DMS 273 treated with DMSO at 0.1 percent for 48 hours (cell line): ENCODE measurements at places on chromosomes 12 and 14.
A peak's percentile ranks its signal among the peaks of the same experiment; 100 is the strongest.

DNA sequence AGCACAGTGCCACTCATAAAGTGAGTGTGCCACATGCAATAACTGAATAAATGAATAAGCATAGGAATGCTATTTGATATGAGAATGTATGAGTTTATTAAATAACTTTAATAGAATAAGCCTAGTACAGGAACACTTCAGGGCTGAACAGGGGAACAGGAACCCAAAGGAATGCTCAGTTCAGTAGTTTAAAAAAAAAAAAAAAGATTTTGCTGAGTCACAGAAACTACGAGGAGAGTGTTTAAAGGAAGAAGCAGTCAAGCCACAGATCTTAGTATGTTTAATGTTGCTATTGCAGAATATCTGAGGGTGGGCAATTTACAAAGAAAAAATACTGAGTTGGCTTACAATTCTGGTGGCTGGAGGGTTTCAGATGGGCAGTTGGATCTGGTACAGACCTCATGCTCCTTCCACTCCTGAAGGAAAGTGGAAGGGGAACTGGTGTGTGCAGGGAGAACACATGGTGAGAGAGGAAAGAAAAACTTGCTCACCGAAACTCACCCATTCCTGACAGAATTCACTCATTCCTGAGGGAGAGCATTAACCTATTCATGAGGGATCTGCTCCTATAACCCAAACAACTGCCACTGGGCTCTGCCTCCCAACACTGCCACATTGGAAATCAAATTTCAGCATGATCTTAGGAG lies 880.3 kb upstream of the MGAT4C start:
- DNase-seq: no peak

GRCh38 chr12:15544589-15544988 lies 222.3 kb downstream of the PTPRO start:
- DNase-seq: no peak

GRCh38 chr14:100362311-100362927 lies 39.3 kb downstream of the SLC25A47 start:
- DNase-seq: no peak

DNA sequence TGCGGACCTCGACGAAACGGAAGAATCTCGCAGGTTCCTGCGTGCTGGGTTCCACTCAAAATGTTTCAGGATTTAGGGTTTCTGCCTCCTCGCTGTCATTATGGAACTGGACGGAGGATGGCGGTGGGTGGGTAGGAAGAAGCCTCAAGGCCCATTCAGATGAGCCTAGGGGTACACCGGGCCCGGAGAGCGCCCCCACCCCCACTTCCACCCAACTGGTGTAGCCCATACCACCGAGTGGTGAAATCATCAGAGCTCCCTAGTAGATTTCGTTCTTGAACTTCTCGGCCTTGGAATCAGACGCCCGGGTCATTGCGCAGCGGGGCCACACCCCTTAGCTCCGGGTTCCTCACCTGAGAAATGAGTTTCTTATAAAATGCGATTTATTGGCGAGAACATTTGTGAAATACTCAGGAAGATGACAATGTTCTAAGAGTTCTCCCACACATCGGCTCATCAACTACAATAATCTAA lies 13.3 kb upstream of the TBX3 start:
- no peak for DNase-seq

- no peak for DNase-seq
Measured at GRCh38 chr12:9868311-9868801, 798 bp downstream of the CLEC2B start.

DNA sequence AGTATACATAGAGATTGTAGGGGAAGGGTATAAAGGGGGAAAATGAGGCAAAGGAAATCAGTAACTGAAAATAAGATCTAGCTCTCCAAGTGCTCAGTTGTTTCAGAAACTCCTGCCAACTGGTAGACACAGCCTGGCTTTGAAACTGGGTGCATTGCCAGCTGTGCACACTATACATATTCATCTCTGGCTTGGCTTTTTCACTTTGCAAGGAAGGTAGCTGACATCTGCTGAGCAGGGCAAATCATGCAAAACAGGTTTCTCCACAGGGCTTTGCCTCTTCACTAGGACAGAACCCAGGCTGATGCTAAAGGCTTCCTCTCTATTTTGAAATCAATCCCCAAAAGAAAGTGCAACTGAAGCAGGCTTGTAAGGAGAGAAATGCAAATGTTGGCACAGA lies 101.5 kb downstream of the HELB start:
- peak; percentile 79 for DNase-seq

- DNase-seq: peak; percentile 59
Measured at GRCh38 chr12:28027328-28027727, 54.8 kb upstream of the PTHLH start.

GRCh38 chr12:71456316-71456715 lies 16.7 kb downstream of the LGR5 start:
- DNase-seq: no peak

- DNase-seq: no peak
Measured at GRCh38 chr14:58731465-58732293, 93.9 kb downstream of the DACT1 start.

DNA sequence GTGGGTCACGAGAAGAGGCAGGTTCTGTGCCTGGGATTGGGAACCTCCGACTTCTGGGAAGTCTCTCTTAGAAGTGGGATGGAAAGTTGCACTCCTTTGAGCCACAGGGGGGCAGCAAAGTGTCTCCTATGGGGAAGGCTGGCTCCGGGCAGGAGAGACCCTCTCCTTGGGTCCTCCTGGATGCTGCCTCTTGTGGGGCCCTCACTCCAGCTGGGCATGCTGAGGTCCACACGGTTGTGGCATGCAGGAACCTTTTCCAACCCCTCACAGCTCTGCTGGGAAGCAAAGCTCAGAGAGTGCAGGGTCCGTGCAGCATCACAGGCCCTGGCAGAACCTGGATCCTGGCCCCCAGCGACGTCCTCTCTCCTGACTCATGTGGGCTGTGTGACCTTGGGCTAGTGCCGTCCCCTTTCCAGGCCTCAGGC lies 17.4 kb downstream of the SDSL start:
- DNase-seq: no peak

DNA sequence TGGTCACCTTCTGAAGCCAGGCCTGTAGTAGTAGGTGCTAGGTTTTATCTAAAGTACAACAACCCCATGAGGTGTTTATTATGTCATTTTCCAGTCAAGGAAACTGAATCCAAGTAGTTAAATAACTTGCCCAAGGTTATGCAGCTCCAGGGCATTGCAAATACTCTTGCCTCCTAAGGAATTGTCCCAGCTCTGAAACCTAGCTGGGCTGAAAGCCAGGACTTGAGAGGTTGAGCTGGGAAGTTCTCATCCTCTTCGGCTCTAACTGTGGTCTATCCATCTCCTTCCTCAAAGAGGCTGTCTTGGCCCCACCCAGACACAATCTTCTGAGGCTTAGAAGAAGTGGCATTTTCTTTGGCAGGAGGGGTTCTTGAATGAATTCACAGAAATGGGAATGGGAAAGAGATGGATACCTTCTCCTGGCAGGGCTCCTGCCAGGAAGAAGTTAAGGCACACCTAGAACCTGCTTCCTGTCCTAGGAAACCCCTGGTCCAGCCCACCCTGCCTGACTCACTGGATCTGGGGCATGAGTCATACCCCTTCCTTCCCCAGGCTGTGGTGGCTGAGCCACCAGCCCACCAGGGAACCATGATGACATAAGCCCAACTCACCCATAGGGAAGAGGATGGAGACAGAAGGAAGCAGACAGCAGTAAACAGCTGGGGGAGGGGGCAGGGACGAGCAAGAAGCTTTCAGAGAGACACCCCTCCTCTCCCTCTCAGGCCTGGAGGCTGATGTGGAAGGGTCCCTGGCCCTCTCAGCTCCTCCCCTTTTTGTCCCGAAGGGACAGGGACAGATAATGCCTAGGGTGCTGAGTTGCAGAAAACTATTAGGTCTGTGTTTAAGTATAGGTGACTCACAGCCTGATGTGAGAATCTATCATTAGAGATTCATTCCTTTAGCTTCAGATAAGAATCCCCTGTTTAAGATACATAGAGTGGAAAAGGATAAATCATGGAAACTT lies 2.1 kb upstream of the PLEK2 start:
- no peak for DNase-seq

- no peak for DNase-seq
Measured at GRCh38 chr14:88002421-88003075, 2.4 kb upstream of the GPR65 start.

- DNase-seq: no peak
Measured at GRCh38 chr12:24561411-24561871, 387.5 kb downstream of the BCAT1 start.

- DNase-seq: no peak
Measured at GRCh38 chr14:103501921-103502669, 20.5 kb downstream of the CKB start.

DNA sequence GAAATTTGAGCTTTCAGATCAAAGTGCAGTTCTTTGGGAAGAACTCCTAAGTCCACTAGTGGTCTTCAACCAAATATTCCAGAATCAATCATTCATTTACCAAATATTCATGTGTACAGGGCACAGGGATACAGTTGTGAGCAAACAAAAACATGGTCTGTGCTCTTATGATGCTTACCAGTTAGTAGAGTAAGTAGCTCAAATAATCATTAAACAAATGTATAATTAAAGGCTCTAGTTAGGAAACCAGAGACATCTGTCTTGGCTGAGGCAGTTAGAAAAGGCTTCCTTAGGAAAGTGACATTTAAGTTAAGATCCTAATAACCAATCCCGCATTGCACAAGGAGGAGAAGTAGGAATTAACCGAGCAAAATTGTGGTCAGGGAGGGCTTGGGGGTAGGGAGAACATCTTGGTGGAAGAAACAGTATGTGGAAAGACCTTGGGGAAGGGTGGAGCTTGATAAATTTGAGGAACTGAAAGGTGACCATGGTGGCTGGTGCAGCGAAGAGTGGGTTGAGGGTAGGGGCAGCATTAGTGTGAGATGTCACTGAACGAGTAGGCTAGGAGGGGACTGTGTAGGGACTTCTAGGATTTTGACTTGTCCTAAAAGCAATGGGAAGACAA lies 40.0 kb downstream of the PEBP1 start:
- DNase-seq: no peak

DNA sequence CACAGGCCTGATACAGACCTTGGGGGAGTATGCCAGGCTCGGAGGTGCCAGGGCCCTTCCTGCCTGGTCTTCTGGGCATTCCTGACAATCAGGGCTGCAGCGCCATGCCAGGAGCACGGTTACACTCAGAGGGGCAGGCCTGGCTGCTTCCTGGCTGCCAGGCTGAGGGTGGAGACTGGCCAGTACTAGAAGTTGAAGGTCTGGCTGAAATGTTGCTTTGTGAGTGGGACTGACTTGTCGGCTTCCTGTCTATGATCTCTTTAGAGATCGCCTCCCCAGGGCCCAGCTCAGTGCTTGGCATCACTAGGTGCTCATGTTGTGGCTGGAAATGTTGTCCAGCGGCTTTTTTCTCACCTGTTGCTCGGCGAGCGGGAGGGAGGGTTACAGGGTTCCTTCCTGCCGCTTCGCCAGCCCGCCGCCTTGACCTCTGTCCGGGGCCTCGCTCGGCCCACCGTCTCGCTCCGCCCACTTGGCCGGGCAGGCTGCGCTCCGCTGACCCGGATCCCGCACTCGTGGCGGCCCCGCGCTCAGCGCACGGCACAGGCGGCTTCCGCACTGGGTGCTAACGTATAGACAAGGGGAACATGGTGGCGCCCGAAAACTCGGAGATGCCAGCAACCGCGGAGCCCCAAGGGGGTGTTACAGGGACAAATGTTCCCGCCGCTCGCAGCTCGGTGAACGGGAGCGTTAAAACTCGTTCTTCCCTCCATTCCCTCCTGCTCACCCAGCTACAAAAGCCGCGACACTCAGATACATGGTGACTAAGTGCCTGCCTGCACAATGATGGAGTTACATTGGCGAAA lies 32.6 kb downstream of the PAPLN start:
- no peak for DNase-seq

DNA sequence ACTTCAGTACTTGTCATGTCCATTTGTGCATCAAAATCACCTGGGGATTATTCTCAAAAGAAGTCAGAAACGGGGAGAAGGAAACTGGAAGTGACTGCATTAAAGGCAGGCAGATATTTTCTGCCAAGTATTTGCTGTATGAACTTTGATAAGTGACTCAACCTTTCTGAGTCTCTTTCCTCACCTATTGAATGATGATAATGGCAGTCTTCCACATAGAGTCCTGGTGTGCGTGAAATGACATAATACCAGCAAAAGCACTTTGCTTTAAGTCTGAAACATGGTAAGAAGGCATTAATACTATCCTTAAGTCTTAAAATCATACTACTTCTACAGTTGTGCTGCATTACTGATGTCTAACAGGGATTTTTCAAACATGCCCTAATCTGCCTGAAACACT lies 278.5 kb downstream of the ADAMTS20 start:
- no peak for DNase-seq

DNA sequence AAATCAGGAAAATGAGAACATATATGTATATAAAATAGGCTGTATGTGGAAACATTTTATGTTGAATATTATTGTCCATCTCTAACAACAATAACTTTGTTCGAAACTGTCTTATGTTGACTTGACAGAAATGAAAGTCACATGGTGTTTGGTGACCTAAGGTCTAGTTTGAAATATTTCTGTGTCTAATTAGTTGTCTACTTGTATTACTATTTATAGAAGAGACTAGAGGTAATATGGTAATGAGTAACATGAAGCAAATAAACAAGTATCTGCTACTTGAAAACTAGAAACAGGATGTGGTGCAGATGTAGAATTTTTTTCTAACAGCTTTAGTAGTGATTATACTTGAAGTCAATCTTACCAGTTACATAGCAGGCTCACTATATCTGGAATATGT lies 3.9 kb downstream of the GPHN start:
- no peak for DNase-seq

DNA sequence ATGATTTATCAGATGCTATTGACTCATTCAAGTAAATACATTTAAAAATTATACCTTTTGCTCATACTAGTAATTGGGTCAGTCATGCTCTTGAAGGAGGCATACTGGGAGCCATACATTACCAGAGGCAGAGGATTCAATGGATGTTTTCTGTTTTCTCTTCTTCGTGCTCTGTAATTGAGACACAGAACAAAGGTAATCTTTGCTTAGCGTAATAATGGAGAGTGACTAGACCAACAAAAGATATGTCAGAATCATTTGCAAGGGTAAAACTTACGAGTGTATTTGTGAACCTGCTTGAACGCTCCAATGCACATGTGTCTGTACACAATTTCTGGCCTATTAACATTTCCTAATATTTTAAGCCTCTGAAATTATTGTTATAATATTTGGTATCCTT lies 296.4 kb downstream of the FOXG1 start:
- no peak for DNase-seq

DNA sequence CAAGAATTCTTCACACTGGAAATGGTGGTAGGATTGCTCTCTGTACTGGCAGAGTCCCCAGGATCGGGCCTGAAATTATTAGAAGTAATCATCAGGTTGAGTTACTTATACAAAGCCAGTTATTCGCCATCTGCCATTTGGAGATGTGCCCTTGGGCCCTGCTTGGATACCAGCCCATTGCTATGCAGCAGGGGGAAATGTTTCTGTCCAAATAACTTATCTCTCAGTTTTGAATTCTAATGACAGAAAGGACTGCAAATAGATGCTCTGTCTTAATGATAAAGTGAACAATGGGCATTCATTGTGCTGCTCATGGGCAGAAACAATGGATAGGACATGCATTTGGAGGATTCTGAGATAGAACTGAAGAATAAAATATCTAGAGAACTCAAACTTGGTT lies 139.1 kb upstream of the PELI2 start:
- peak; percentile 68 for DNase-seq
